AML-193 (cell line): ENCODE measurements at places on chromosomes 2 and 18.

DNA sequence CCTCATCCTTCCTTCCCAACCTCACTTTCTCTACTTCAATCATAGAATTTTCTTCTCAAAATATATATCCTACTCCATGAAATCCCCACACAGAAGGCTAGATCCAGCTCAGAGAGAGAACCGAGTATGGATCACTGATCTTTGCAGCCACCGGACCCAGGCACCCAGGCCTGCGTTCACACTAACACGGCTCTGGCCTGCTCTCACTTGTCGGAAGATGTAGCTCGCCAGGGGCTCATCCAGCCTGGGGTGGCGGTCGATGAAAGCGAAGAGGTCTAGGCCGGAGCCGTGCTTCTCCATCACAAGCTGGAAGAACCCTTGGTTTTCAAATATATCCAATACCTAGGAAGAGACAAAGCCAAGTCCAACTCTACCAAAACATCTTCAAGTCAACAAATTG, 12.7 kb upstream of the MTERF4 start:
- DNase-seq, result no peak

DNA sequence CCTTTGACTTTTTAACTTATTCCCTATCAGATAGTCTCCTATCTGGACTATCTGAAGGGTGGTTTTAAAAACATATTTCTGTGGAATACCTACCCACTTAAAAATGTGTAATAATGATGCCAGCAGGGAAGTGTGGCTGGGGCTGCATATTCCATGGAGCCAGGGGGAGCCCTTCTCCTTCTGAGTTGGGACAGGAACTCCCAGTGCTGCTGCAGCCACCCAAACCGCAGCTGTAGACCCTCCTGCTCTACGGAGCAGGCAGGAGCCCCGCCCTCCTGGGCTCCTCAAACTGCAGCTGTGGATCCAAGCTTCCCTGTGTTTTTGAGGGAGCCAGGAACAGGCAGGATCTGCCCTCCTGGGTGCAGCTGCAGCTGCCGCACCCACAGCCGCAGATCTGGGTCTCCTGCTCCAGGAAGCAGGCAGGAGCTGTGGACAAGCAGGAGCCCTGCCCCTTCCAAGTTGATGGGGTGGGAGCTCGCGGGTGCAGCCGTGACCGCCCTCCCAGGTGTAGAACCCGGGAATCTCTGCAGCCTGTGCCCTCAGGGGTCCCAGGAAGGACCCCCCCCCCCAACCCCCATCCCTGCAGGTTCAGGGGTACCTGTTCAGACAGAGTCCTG, 57.8 kb downstream of the PDK1 start:
- no peak for DNase-seq

DNA sequence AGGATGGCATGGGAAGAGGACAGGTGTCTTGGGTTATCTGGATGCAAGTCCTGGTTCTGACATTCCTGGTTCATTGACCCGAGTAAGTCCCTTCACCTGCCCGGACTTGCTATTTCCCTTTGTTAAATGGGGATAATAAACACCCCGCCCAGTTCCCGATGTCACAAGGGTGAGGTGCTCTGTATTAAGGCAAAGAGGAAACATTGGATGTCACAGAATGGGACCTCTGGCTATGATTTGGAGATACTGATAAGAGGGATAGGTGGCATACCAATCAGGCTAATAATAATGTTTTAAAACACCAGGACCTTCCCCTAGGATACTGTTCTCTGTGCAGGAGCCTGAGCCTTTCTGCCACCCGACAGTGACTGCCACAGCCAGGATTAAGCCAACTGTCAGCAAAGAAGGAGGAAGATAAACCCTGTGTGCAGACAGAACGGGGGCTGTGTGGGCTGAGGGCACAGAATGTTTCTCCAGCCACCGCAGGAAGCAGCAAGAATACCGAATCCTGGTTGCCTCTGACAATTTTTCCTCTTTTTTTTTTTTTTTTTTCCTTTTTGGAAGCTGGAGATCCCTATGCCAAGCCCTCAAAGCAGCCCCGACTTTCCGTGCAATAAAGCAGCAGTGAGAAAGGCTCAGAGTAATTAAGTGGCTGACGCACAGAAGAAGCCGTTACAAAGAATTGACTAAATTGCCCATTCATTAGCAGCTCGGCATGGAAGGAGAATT, 336.6 kb downstream of the SMAD2 start:
- no peak for DNase-seq

DNA sequence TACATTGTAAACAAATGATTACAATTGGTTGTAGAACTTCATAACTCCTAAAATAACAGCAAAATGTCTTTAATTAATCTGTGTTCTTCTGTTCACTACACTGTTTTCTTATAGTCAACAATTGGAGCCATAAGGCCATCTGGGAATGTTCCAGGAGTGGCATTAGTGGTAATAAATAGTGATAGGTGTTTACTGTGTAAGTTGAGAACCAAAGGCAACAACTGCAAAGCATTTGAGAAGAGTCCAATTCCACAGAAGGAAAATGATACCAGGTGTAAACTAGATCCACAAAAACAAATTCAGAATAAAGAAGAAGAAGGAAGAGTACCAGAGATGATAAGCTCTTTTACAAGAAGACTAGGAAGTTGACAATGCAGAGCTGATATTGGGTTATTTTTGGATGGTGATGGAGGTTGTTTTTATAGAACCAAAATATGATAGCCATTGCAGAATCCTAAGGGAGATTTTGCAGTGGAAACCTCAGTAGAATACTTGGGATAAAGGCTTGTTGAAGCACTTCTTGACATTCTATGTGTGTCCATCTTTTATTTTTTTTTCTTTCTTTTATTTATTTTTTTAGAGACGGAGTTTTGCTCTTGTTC, 52.9 kb downstream of the ANTXR1 start:
- no peak for DNase-seq

- DNase-seq, result no peak
These were observed 57.1 kb upstream of the RNF152 start for GRCh38 chr18:61949946-61950345.

DNA sequence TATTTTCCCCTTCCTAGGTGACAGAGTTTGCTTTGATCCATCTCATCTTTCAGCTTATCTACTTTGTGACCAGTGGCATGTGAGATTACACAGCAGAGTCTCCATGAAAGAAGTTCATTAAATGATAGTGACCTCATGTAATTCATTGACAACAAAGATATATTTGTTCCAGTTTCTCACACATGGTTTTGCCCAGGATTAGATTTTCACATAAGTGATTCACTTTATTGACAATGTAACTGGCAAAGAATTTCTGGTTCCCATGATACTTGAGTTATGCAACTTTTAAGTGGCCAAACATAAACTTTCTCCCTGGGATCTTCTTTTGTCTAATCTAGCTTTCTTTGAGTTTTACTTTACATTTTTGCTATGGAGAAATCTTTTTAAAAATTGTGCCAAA, 50.0 kb downstream of the MC4R start:
- DNase-seq, result no peak

DNA sequence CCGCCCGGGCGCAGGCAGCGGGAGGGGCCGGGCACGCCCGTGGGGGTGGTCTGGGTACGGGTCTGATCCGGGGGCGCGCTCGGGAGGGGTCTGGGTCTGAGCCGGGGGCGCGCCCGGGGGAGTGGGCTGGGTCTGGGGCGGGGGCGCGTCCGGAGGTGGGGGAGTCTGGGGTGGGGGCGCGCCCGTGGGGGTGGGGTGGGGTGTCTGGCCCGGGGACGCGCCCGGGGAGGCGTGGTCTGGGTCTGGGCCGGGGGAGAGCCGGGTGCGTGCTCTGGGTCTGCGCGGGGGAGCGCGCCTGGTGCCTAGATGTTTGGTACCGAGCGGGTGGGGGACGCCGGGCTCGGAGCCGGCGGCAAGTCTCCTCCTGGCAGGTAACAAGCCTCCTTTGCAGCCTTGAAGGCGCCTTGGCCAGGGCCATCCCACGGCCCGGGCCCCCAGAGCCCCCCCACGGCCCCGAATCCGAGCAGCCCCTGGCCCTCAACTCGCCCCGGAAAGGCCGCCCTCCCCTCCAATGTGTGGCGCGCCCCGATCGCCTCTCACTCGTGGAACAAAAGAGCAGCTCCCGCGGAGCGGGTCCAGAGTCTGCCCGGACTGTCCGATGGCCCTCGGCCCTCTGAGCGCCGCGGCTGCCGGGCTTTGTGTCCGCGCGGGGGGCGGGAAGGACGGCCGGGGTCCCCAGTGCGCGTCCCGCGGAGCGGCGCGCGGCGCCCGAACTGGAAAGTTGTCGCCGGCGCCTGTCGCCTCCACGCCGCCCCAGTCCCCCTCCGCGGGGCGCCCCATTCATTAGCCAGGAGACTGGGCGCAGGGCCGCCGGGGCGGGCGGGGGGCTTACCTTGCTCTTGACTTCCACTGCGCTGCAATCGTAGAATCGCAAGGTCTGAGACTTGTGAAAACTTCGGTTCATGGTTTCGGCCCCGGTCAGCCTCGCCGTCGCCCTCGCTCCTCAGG, 595 bp downstream of the PARD6G start:
- DNase-seq, result no peak

- DNase-seq, result no peak
These were observed 515.7 kb upstream of the HS6ST1 start for GRCh38 chr2:128834207-128834879.

GRCh38 chr2:227815066-227815465, 1.4 kb downstream of the CCL20 start:
- no peak for DNase-seq

DNA sequence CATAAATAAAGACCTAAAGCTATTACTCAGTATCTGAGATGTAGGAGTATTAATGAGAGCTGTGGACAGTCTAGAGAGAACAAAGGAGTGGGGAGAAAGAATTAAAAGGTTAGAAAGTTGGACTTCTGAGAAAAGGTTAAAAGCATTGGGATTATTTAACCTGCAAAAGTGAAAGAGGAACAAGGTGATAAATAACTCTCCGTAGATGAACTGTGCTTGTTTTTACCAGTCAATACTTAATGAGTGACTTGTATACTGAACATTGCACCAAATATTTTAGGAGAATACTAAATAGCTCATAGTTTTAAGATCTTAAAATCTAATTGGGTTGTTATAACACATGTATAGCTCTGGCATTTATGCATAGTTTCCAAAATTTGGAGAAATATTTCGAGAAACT, 137.5 kb downstream of the GPD2 start:
- no peak for DNase-seq

DNA sequence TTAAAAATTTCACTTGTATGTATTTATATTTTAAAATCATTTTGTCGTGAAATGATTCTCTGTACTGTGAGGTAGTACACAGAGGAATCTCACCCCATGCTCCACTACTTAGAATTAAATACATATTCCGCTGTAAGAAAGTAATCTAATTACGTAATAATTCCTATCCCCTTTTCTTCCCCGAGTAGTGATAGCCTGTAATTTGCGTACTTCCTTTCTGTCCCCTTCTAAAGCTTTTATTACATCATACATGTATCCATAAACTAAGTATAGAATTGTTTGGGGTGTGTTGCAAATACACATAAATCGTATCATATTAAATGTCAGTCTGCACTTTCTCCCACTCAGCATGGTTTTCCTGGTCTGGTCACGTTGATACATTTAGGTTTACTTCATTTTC, 12.4 kb upstream of the CHCHD5 start:
- no peak for DNase-seq

- DNase-seq, result no peak
These were observed 98.1 kb upstream of the ZFP36L2 start for GRCh38 chr2:43324259-43325106.

- DNase-seq, result no peak
These were observed 147.7 kb downstream of the PPP1R1C start for GRCh38 chr2:182133195-182133891.
